HL-60 (cell line): ENCODE measurements at places on chromosomes 1 and 21.

DNA sequence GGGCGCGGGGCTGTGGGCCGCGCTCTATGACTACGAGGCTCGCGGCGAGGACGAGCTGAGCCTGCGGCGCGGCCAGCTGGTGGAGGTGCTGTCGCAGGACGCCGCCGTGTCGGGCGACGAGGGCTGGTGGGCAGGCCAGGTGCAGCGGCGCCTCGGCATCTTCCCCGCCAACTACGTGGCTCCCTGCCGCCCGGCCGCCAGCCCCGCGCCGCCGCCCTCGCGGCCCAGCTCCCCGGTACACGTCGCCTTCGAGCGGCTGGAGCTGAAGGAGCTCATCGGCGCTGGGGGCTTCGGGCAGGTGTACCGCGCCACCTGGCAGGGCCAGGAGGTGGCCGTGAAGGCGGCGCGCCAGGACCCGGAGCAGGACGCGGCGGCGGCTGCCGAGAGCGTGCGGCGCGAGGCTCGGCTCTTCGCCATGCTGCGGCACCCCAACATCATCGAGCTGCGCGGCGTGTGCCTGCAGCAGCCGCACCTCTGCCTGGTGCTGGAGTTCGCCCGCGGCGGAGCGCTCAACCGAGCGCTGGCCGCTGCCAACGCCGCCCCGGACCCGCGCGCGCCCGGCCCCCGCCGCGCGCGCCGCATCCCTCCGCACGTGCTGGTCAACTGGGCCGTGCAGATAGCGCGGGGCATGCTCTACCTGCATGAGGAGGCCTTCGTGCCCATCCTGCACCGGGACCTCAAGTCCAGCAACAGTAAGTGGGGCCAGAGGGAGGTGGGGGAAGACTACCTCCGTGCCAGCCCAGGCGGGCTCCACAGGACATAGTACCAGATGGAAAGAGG, 808 bp downstream of the MAP3K21 start:
- peak; percentile 20 for DNase-seq

DNA sequence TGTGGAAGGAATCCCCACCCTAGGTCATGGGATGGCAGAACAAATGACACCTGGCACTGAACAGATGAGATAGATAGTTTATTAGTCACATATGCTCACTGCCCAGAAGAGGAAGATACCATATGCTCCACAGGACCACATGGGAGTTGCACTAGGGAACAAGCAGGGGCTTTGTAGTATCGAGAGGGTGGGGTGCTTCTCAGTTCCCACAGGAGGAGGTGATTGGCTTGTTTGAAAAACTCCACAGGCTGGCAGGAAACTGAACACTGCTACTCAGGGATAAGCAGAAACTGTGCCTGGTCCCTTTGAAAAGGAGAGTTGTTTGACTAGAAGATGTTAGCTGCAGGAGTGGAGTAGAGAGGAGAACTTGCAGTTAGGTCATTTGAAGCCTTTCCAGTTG, 31.9 kb upstream of the RXRG start:
- DNase-seq: no peak

GRCh38 chr1:37131281-37131680, 97.0 kb upstream of the GRIK3 start:
- no peak for DNase-seq

GRCh38 chr1:90925928-90926869, 95.6 kb downstream of the ZNF644 start:
- peak; percentile 15 for DNase-seq

DNA sequence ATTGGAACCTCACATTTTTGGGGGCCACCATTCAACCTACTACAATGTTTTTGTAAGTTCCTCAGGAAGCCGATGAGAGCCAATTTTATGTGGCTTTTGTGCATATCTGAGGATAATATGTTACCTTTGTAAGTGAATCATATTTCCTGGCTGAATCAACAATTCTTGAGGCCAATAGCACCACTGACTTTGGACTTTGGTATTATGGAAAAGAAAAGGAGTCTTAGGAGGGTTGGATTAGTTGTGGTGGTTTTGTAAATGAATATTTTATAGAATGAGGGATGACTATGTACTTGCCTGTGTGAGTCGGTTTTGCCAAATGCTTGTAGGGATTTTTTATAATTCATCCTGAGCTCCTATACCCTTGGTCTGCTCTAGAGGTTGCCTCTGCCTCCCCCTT, 181.5 kb upstream of the HMGB4 start:
- DNase-seq: no peak

DNA sequence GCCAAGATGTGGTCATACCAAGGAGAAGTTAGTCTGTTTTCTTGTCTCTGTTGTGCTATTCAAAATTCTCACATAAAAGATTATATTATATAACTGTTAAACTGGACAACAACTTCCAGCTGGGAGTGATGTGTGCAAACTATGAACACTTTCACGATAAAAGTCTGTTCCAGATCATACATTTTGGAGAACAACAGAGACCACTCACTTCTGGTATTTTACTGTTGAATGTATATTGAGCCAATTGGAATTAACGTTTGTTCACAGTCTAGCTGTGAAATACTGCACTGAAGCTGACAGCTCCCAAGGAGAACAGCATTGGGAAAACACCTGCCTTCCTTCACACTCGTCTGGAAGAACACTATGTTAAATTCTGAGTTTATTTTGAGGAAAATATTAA, 860 bp upstream of the SHCBP1L start:
- no peak for DNase-seq

GRCh38 chr1:226019572-226019971, 20.4 kb upstream of the SDE2 start:
- DNase-seq: no peak

DNA sequence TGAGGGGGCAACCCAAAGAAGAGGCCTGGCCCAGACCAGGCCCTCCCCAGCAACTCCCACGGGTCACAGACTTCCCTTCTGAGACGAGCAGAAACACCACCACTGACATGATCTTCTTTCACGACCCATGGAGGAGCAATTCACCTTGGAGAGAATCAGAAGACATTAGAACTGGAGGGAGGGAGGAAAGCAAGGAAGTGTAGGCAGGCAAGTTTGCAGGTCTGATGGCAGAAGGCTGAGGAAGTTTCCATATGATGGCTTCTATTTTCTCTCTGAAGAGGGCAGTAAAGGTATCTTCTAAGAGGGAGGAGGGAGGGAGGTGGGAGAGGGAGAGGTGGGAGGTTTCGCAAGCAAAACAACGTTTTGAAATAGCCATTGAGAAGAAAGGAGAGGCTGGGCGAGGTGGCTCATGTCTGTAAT, 1.4 kb upstream of the UBXN10 start:
- peak; percentile 87 for DNase-seq

DNA sequence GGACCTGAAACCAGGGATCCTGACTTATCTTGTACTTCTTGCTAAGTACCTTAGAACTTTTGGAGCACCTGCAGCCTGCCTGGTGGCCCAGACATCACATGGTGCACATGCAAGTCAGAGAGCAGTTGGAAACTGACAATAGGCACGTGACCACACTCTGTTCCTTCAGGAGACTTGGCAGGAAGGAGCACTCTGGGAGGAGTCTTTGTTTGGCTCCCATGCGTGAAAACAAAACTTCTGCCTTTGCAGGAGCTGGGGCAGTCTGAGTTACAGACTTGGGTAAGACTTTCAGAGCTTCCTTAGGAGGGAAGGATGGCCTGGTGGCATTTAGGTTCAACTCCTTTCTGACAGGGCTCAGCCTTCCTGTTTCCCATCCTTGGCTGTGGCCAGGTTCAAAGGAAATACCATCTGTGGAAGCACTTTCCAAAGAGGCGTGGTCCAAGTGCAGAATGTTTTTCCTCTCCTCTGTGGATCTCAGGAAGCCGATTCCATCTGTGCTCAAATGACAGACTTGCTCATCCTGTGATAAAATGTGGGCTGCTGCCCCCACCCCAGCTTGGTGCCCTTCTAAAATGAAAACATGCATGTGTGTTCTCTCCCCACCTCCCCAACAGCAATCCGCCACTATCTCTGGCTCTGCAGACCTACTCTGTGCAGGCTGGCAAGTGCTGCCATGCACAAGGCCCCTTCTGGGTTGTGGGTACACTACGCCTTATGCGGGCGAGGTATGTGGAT, 14.1 kb upstream of the ZNF436 start:
- no peak for DNase-seq

DNA sequence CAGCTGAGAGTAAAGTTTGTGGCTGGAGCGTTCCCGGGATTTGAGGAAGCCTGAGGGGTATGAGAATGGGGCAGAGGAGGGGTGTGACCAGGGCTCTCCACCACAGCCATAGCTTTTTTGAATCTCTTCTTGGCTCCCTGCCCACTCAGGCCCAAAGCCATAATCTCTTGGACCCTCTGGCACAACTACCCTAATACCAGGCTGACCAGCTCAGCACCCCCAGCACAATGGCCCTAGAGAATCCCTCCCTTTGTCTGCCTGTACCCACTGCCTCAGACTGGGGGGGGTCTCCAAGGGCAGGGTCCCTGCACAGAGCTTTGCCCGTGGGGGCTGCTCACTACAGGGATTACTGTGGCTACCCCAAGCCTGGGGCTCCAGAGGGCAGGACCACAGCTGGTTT, 7.5 kb downstream of the DENND4B start:
- no peak for DNase-seq

GRCh38 chr1:150974580-150975478, at the start of gene CERS2:
CERS2 (minus strand) TSS chr1:150974835; CDS start chr1:150969090, 5,745 bp downstream.
- DNase-seq: peak; percentile 64

DNA sequence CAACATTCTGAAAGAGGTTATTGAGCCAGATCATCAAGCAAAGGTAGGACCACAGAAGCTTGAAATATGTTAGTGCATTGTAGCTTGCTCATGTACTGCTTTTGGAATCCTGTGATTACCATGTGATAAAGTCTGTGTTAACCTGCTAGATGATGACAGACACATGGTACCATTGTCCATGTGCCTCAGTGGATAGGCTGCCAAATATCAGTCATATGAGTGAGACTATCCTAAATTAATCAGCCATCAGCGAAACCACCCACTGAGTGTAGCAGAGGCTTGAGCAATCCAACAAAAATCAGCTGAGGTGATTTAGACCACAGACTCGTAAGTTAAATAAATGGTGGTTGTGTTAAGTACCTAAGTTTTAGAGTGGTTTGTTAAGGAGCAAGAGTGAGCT, 32.7 kb upstream of the CRB1 start:
- DNase-seq: no peak

- DNase-seq: no peak
Measured at GRCh38 chr21:46517361-46517760, 58.7 kb downstream of the DIP2A start.

GRCh38 chr1:40743860-40744259, 39.7 kb upstream of the KCNQ4 start:
- DNase-seq: no peak

DNA sequence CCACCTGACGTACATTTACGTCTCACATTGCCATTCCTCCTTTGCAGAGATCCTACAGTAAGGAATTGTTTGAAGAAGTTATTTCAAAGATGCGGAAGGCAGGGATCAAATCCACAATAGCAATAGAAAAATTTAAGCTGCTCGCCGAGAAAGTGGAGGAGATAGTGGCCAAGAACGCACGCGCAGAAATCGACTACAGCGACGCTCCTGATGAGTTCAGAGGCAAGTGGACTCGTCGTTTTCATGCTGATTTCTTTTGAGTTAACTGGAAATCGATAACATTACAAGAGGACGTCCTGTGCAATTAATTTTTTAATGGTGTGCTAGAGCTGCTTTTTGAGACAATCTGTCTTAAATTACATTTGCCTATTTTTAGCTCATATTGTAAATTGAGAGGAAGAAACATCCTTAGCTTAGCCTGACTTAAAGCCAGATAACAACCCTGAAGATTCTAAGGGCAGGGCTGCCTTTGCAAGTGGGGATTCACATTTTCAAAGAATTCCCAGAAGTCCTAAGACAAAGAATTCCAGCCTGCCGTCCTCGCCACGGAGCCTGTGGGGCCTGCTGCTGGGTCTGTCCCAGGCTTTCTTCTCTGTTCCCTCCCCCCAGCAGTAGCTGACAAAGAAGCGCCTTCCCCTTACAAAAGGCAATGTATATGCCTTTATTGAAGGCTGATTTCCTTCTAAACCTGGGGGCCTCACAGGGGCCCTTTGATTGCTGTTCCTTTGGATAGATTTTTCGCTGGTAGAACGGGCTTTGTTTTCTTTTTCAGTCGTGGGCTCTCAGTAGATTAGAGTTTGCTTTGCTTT, 31.6 kb upstream of the KIF1B start:
- DNase-seq: no peak

- no peak for DNase-seq
Measured at GRCh38 chr1:6603238-6603914, 707 bp upstream of the KLHL21 start.

DNA sequence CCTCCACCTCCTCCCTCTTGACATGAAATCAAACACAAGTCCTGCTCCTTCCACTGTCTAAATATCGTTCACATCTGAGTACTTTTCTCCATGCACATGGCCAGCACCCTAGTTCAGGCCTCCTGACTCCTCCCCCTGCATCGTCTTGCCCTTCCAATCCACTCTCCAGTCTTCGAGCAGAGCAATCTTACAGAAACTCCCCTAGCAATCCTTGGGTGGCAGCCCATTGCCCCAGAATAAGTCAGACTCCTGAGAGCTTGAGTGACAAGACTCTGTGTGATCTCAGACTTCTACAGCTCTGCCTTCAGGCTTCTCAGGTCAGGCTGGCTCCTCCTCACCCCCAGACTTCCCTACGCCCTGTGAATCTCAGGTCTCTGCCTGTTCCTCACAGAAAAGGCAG, 5.5 kb downstream of the SH2D2A start:
- no peak for DNase-seq

DNA sequence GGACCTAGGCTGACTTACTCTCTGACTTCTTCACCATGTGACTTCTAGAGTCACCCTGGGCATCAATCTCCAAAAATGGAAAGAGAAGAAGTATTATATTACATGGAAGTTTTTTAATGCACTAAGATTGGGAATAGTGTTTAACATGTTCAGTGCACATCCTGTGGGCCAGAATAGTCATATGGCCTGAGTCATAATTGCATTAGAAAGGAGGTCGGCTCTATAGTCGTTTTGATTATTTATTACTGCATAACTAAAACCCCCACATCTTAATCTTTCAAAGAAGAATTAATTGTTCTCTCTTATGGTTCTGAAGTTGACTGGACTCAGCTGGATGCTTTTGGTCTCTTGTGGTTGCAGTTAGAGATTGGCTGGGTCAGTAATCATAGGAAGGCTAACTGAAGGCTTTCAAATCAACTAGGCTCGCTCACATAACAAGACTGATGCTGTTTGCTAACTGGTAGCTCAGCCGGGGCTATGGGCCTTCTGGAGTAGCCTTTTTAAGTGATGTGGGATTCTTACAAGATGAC, 810.6 kb upstream of the ADGRL4 start:
- no peak for DNase-seq

DNA sequence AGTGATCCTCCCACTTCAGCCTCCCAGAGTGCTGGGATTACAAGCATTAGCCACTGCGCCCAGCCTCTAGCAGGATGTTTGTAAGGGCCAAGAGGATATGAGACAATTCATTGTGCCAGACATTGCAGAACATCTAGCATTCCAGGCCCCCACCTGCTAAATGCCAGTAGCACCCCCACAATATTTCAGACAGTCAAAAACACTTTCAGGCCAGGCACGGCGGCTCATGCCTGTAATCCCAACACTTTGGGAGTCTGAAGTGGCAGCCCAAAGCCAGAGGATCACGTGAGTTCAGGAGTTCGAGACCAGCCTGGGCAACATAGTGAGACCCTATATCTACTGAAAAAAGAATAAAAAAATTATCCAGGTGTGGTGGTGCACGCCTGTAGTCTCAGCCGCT, 12.9 kb downstream of the PPIE start:
- no peak for DNase-seq
